Muscle of leg (tissue), 16 donors: ENCODE measurements at places on chromosomes 2 and 18. TPM values are rescaled to one million over a fixed set of nuclear protein-coding genes. Genes with fewer than 3 reads are reported as not detected.

The BUB1 gene
- 9.0 TPM for total RNA-seq

- DNase-seq: no peak
Observed at GRCh38 chr2:34545486-34546136, 946.5 kb upstream of the FAM98A start.

DNA sequence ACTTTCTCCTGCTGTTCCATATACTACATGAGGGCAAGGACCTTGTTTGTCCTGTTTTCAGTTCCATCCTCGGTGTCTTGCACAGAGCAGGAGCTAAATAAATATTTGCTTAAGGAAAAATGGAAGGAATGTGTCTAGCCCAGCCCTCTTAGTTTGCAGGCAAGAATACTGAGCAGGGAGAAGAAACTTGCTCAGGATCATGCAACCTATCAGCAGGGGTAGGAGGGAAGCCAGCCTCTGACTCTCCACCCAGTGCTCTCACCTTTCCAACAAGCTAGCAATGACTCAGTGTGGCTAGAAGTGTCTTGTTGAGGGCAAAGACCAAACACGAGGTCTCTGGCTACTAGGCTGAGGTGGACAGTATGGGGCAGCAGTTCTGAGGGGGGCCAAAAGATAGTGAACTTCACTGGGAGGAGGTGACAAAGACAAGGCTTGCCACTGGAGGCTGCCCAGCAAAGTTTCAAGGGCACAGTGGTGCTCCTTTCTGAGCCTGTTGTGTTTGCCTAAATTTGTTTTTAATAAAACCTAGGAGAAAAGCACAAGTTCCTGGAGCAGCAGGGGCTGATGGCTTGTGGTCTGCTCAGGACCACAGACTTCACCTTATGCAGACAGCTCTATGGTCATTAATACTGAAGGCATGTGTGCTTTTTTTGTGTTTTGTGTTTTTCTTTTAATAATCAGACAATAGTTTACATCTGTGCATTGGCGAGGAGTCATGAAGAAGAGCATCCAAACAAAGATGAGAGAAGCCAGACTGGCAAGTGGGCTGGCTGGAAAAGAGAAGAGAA is 49.1 kb upstream of the CTAGE1 start:
- DNase-seq: no peak

DNA sequence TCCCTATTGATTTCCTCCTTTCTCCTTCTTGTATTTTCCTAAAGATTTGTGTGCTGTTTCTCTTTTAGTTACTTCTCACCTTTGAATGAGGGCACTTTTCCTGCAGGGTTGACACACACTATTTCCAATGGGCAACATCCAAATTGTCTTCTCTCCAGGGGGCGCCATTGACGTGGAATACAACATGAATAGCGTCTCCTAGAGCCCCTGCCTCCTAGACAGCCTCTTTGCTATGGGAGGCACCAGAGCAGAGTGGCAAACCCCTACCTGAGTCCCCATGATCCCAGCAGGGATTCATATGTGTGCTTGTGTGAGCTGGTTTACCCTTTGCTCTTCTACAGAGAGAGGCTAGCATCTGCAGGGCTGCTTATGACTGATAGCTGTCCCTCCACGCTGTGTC is 61.3 kb upstream of the ITSN2 start:
- peak; percentile 69 for DNase-seq

DNA sequence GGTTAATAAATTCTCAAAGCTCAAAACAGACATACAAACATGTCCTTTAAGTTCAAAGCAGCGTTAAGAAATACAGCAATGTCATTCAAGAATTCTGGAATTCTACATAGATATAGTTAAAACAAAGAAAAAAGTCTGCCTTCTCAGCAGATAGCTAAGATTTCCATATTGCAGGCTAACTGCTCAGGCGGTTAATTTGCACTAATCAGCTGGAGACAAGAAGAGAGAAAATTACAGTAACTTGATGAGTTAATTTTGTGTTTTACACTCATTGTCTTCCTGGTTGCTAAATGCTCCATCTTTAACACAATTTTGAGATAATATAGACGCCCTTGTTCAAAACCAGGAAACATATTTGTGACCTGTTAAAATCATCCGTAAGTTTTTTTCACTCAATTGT is 1012.0 kb downstream of the LRP1B start:
- DNase-seq: no peak

The CFAP65 gene
- not detected for total RNA-seq

- no peak for DNase-seq
Observed at GRCh38 chr2:204655626-204656025, 110.4 kb downstream of the PARD3B start.

DNA sequence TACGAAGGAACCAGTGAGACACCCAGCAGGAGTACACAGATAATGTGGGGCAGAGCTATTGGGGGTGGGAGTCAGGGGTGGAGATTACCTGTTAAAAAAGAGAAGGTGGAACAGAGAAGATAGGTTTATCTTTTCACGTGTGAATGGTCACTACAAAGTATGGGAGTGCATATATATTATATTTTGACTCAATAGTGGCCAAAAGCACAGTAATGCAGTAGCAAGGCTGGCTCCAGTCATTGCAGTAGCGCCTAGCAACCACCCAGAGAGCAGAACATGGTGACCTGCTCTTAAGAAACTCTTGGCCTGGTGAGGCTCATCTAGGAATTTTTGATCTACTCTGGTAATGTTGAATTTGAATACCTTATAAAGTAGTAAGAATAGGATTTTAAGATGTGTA is 1.0 kb downstream of the IMPACT start:
- no peak for DNase-seq

- no peak for DNase-seq
Observed at GRCh38 chr18:51498085-51498855, 300.8 kb upstream of the MEX3C start.

DNA sequence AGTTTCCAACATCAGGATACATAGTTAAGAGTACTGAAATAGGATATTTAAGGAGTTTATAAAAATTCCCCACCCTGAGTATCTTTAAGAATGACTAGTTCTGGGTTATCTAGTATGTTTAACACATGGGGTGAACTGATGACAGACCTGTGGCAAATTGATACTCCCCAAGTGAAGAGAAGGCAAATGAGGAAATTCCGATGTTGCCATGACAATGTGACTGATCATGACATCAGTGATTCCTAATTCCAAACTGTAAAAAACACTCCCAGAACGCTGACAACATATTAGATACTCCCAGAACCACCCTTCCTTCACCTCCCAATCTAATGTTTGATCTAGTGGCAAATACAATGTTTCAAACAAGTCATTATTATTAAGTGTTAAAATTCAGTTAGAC is 77.6 kb downstream of the RBMS1 start:
- DNase-seq: peak; percentile 60

GRCh38 chr2:75333646-75334045 is 134.3 kb upstream of the TACR1 start:
- DNase-seq: no peak

The UGT1A5 gene
- total RNA-seq: not detected

- DNase-seq: no peak
Observed at GRCh38 chr2:45930396-45930792, 278.9 kb downstream of the PRKCE start.

- DNase-seq: no peak
Observed at GRCh38 chr2:13919981-13920382, 712.5 kb upstream of the LRATD1 start.

GRCh38 chr2:27262379-27263286 is at the start of gene SLC30A3:
SLC30A3 (minus strand) TSS chr2:27263047; CDS start chr2:27262906, 141 bp downstream.
- peak; percentile 48 for DNase-seq

- peak; percentile 78 for DNase-seq
Observed at GRCh38 chr2:158034198-158034866, 67.3 kb upstream of the UPP2 start.

- DNase-seq: no peak
Observed at GRCh38 chr2:167942366-167943081, 304.9 kb downstream of the STK39 start.

DNA sequence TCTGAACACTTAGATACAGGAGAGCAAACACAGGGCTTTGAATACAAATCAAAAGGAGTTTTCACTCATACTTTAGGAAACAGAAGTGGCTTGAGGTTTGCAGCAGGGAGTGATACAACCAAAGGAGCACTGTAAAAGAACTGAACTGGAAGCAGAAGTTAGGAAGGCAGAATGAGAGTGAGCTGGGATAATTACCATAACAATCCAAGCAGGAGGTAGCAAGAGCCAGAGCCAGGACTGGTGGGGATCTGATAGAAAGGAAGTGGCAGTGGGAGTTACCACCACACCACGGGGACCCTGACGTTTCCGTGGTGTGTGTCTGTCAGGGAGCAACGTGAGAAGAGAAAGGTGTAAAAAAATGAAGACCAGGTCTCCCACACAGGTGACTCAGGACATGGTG is 81.3 kb upstream of the EPB41L3 start:
- DNase-seq: no peak

The EGR4 gene
- not detected for total RNA-seq

GRCh38 chr2:35447215-35447614 is 908.4 kb upstream of the CRIM1 start:
- peak; percentile 61 for DNase-seq

DNA sequence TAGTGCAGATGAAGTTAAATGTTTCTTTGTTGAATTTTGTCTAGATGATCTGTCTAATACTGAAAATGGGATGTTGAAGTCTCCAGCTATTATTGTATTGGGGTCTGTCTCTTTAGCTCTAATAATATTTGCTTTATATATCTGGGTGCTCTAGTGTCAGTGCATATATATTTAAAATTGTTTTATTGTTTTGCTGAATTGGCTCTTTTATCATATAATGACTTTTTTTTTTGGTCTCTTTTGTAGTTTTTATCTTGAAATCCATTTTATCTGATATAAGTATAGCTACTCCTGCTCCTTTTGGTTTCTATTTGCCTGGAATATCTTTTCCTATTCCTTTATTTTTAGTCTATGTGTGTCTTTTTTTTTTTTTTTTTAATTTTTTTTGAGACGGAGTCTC is 79.2 kb downstream of the COMMD1 start:
- no peak for DNase-seq

DNA sequence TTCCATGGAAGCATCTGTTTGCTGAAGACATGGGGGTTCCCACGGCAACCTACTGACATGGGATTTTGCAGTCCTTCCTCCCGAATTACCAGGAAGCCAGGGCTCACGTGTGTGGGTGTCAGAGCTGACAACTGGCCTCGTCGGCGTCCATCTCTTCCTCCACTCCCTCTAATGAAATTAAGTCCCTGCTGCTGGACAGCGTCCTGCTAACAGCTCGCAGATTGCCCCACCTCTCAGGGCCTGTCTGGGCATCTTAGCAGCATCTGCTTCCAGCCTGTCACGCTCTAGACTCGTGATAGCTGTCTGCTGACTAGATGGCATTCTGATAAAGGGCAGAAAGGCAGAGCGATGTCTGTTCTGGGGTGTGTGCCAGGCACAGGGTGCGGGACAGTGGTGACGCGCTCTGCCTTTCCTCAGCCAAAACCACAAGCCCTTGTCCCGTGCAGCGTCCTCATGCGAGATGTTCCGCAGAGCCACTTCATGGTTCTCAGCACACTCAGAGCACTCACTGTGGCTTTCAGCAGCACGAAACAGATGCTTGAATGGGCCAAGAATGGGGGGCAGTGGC is 161.1 kb downstream of the ARL4C start:
- peak; percentile 94 for DNase-seq

The INHBB gene
- 0.44 TPM for total RNA-seq

The ALLC gene
- total RNA-seq: 0.09 TPM

The CD8A gene
- total RNA-seq: 0.09 TPM

- peak; percentile 3 for DNase-seq
Observed at GRCh38 chr2:29448096-29448688, 333.0 kb downstream of the CLIP4 start.

The SERPINB12 gene
- total RNA-seq: 0.62 TPM

DNA sequence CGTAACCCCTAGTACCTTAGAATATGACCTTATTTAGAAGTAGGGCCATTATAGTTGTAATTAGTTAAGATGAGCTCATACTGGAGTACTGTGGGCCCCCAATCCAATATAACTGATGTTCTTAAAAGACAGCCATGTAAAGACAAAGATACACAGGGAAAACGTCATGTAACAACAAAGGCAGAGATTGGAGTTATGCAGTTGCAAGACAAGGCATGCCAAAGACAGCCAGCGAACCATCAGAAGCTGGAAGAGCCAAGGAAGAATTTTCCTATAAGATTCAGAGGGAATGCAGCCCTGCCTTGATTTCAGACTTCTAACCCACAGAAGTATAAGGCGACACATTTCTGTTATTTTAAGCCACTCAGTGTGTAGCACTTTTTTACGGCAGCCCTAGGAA is 55.9 kb upstream of the TLK1 start:
- DNase-seq: no peak

The TMEM163 gene
- 0.66 TPM for total RNA-seq

- DNase-seq: no peak
Observed at GRCh38 chr2:142347751-142348150, 216.9 kb upstream of the LRP1B start.

The CHRNG gene
- 77.7 TPM for total RNA-seq

DNA sequence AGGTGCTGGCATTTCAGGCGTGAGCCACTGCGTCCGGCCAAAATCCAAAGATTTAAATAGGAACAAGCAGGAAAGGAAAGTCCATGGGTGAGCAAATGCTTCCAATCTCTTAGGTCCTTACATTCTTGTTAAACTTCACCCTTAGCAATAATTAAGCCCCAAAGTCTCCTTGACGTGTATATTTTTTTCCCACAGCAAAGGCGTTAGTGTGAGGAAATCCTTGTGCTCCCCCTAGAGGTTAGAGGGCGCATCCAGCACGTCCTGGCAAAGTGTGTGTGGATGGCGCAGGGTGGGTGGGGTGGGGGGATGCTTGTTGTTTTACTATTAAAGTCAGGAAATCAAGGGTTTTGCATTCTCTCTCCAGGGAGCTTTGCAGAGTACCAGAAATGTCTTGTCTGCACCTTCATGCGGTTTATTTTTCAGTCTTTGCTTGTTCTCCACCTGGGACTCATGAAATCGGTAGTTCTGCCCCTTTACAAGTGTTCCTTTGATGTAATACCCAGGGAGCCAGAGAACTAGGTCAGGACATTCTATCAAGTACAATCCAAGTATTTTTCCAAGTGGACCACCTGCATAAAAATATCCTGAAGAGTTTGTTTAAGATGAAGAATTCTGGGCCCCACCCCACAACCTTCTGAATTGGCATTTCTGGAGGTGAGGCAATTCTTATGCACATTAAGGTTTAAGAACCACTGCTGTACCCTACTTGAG is 22.2 kb upstream of the ITSN2 start:
- peak; percentile 83 for DNase-seq

- peak; percentile 84 for DNase-seq
Observed at GRCh38 chr18:63329431-63330145, 10.0 kb upstream of the BCL2 start.

GRCh38 chr2:100247256-100248043 is 74.9 kb downstream of the LONRF2 start:
- DNase-seq: no peak

GRCh38 chr2:120432293-120432975 is 86.5 kb downstream of the INHBB start:
- no peak for DNase-seq

The SERPINB11 gene
- total RNA-seq: not detected

The RAB17 gene
- total RNA-seq: 0.93 TPM

- no peak for DNase-seq
Observed at GRCh38 chr2:210199854-210200253, 25.4 kb downstream of the ACADL start.

The REG3G gene
- not detected for total RNA-seq

DNA sequence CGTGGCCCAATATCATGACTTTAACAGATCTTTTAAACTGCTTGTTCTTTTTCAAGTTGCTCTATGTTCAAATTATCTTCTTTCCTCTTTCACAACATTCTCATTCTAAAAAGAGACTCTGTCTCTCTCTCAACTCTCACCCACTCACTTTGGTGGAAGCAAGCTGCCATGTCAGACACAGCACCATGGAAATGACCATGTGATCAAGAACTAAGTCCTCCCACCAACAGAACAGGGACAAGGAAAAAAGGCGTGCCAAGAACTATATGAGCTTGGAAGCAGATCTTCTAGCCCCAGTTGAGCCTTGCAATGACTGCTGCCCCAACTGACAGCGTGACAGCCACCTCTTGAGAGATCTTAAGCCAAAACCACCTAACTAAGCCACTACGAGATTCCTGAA is 23.9 kb downstream of the BAZ2B start:
- no peak for DNase-seq
